ENCODE measurements at places on chromosomes 4 and X.

DNA sequence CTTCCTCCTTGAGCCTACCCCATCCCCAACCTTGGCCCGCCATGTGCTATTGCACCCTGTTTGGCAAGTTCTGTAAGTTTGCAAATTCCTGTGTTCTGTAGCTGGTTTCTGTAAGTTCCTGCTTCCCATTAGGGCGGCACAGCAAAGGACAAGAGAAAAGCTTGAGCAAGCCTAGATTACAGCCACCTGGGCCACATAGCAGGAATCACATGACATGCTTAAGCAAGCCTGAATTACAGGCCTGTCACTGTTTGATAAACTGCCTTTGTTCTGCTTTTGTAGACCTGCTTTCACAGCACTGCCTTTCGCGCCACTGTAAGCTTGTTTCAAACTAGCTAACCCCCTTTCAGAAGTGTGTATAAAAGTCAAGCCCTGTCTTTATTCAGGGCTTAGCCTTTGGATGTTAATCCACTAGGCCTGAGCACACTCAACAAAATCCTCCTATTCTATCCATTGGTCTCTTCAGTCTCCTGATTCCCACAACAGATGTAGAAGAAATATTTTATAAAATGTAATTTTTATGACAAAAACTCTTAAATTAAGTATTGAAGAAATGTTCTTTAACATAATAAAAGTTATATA lies 906.8 kb upstream of the NDST4 start:
- DNase-seq: no peak

GRCh38 chr4:10413177-10413576 lies 44.0 kb downstream of the ZNF518B start:
- no peak for DNase-seq

DNA sequence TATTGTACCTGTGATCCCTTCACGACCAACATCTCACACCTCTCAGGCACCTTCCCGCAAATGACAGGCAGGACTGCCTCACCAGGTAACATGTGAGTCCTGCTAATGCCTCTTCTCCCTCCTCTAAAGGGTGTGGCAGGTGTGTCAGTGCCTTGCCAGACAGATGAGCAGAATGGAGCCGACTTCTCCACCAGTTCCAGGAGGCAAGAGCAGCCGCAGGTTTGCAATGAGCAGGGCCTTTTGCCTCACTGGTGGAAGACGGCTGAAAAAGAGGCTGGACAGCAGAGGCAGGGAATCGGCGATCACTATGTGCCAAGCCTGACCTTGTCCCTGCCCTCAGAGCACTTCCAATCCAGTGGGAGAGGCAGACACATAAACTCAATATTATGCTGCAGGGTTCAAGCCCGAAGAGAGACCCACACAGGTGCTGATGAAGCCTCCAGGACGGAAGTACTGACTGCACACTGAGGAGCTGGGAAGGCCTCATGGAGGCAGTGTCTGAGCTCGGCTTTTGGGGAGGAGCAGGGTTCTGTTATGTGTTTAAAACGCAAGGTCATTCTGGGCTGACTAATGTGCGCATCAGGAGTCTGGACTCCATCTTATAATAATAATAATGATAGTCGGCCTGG lies 57.9 kb downstream of the C4orf50 start:
- no peak for DNase-seq

GRCh38 chrX:21656587-21657317 lies 1.4 kb downstream of the KLHL34 start:
- DNase-seq: no peak

GRCh38 chr4:132923516-132923915 lies 225.6 kb upstream of the PCDH10 start:
- no peak for DNase-seq

- peak; percentile 29 for DNase-seq
Observed at GRCh38 chr4:77819404-77819842, 255 bp upstream of the CNOT6L start.

GRCh38 chr4:170386511-170386910 lies 296.8 kb upstream of the AADAT start:
- no peak for DNase-seq

- no peak for DNase-seq
Observed at GRCh38 chr4:18012807-18013462, 8.6 kb downstream of the LCORL start.

DNA sequence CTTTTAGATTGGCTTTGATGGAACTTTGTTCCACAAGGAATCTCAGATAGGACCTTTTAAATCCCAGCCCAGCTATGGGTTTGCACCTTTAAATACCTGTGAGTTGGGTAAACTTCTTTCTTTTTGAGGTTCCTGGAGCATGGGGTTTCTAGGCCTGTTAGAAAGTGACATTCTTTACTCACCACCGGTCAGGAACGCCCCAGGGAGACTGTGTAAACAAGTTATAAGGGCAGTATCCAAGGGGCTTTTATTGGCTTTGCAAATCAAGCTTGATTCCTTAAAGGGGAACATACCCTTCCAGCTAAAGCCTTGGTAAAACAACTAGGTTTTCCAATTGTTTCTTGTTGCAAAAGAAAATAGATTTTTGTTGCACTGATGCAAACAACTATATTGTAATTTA lies 93.4 kb downstream of the TENT5D start:
- DNase-seq: no peak

DNA sequence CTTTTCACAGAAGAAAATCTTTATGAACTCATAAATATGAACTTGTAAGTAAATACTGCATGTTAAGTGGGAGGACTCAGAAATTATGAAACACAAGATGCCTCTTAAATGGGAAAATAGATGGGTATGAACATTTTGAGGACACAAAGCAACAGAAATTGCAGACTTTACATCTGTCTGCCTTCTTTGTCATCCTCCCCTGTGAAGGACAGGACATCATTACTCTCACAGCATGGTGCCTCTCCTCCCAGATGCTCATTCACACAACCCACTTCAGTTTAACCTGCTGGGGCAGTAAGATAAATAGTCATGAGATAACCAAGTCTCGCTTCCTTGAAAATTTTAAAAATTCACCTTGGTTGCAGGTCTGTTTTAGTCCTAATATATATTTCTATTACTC lies 144.5 kb downstream of the APBB2 start:
- no peak for DNase-seq

- DNase-seq: no peak
Observed at GRCh38 chrX:130994671-130995070, 63.5 kb upstream of the ARHGAP36 start.

GRCh38 chr4:18676526-18676915 lies 655.0 kb upstream of the LCORL start:
- no peak for DNase-seq

GRCh38 chr4:107647591-107647990 lies 72.4 kb downstream of the PAPSS1 start:
- no peak for DNase-seq

DNA sequence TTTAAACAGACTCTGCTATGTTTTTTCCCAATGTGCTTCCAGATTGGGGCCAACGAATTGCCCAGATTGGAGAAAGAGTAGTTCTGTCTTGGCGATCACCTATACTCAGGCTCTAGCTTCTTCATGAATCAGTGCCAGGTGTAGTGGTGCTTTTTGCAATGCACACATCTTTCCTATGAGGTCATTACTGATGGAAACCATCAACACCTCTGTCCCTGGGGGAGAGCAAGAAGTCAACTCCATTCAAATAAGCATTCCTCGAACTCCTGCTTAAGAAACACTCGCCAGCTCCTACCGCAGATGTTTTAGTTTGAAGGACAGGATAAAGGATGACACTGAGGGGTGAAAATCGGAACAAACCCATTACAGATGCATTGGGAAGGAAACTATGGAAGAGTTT lies 156.5 kb upstream of the DKK2 start:
- no peak for DNase-seq

DNA sequence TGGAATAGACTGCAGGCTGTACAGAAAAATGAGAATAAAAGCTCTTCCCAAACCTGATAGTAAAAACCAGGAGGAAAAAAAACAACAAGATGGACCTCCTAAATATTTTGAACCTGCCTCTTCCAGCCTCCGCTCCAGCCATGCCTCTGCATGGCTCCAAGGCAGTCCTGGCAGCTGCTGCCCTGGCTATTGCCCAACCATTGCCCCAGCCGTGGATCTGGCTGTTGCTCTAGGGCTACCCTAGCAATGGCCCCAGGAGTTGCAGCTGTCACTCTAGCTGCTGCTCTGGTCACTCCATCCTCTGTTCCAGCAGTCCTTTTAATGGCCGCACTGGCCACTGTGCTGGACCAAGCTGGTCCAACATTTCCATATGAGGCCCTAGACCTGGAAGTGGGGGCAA lies 1756.0 kb downstream of the C4orf33 start:
- no peak for DNase-seq

DNA sequence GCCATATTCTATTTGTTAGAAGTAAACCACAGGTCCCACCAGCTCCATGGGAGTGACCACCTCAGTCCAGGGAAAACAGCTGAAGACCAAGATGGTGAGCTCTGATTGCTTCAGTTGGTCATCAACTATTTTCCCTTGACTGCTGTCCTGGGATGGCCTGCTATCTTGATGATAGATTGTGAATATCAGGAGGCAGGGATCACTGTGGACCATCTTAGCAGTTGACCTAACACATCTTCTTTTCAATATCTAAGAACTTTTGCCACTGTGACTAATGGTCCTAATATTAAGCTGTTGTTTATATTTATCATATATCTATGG lies 16.1 kb downstream of the TLR8 start:
- DNase-seq: no peak

GRCh38 chr4:3746701-3747580 lies 19.2 kb upstream of the ADRA2C start:
- no peak for DNase-seq

All from RWPE1 (cell line).